Choroid plexus epithelial cell (primary cell): ENCODE measurements at places on chromosomes 2 and 18.
A peak's percentile ranks its signal among the peaks of the same experiment; 100 is the strongest.

GRCh38 chr18:35949090-35949489 lies 23.4 kb upstream of the RMP24 start:
- no peak for DNase-seq

DNA sequence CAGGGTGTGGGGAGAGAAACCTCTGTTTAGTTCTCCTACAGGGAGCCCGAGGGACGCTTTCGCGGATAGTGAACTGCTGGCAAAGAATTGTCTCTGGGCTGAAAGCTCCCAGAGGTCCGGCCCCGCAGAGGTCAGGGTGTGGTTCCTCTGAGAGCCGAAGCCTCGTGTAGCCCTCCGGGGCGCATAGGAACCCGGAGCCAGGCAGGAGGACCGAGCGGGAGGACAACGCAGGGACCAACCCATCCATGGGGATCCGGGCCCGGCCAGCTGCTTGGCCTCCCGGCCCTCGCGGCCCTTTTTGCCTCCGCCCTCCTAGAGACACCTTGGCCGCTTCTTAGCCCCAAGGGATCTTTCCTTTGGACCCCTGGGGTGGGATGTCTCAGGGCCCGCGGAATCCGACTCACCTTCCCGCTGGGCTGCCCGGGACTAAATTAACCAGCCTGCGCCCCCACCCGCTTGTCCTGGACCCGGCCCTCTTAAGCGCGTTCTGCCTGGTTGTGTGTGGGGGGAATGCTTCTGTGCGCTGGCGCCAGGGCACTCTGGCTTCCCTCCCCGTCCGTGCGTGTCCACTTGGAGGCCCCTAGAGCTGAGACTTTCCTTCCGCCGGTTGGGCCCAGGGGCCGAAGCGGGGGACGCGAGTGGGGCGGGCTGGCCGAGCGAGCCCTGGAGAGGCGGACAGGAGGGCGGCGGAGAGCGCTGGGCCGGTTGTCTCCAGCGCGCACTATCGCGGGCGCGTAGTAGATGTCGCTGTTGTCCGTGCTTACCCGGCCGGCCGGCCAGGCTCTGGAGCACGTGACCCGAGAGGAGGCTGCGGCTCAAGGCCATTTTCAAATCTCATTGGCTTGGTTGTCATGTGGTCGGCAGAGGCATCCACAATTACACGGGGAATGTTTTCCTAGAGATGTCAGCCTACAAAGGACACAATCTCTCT lies at the start of gene HOXD10:
TSS of gene HOXD10 (plus strand) at position 896 of the 931 bp plus-strand sequence. CDS start 56 bp downstream, outside the sequence.
- no peak for DNase-seq

DNA sequence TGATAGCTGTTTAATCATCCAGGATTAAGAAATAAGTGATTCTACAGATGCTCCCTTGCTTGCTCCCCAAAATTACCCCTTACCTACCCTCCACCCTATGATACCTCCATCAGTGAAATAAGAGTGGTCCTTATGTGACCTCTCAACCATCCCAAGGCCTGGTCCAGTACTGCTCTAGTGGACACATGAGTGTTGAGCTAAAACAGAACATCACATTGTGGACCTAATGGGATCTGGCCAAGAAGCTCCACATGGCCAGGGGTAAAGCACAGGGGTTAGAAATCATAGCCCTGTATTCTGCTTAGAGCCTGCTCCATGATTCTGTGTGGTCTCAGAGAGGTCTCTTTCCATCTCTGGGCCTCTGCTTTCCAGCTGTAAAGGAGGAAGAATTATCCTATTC lies 355.6 kb downstream of the TNS1 start:
- DNase-seq, result no peak

GRCh38 chr18:62325806-62326645 lies 916 bp downstream of the TNFRSF11A start:
- peak; percentile 20 for DNase-seq

- peak; percentile 39 for DNase-seq
Observed at GRCh38 chr2:145961846-145962245, 1441.9 kb upstream of the ZEB2 start.

GRCh38 chr2:138956116-138956515 lies 175.9 kb upstream of the NXPH2 start:
- DNase-seq, result no peak

DNA sequence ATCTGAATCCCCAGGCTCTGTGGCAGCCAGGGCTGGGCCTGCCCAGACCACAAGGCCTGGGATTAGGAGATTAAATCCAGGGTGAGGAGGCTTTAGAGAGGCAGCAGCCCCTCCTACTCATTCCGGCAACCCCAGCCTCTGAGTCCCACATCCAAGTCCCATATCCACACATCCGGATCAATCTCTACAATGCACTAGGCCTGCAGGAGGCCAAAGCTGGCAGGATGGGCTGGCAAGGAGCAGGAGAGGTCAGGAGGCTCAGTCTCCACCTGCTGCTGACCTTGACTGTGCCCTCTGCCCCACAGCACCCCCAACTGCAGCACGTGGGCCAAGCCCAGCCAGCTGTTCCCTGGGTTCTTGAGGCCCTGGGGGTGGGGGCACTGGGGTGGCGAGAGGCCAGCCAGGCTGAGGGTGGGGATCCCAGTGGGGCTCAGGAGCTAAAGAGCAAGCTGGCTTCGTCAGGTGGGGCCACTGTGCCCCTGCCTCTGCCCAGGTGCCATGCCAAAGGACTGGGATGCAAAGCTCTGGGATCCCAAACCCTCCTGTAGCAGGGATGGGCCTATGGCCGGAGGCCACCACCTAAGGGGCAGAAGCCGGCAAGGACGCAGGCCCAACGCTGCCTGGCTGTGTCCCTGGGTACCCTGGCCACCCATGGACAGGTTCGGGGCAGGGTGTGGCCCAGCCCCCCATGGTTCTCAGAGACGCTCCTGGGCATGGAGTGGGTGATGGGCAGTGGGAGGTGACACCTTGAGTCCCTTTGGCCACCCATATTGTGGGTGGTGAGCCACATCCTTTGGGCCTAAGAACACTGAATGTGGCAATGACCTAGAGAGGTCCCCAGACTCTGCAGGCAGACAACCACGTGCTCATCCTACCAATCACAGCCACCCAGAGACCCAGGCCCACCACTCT lies 3.2 kb downstream of the KIF1A start:
- DNase-seq, result no peak

- DNase-seq, result peak; percentile 26
Observed at GRCh38 chr2:232008907-232009638, 47.6 kb downstream of the DIS3L2 start.

- DNase-seq, result peak; percentile 14
Observed at GRCh38 chr2:199806179-199806578, 44.8 kb downstream of the FTCDNL1 start.

DNA sequence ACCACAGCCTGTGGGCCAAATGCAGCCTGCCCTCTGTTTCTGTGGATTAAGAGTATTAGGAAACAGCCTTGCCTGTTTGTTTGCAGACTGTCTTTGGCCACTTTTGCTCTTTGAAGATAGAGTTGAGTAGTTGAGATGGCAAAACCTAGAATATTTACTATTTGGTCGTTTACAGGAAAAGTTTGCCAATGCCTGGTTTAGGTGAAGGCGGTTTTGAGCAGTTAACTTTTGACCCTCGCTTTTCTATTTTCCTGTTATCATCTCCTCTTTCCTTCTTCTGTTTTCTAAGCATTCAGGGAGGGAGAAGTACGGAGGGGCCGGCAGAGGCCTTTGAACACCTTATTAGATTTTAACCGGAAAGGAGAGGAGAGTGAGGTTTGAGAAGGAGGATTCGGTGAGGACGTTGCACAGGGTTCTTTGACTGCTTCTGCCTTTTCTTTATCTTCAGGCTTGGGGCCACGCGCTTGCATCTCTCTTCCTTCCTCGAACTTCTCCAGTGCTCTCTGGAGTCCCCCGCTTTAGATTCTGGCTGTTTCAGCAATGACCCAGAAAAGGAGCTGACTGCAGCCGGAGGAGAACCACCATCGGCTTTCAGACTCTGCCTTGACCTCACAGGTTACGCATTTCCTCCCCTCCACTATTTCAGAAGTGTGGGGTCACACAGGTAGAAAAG lies 39.2 kb downstream of the IL1R2 start:
- no peak for DNase-seq

DNA sequence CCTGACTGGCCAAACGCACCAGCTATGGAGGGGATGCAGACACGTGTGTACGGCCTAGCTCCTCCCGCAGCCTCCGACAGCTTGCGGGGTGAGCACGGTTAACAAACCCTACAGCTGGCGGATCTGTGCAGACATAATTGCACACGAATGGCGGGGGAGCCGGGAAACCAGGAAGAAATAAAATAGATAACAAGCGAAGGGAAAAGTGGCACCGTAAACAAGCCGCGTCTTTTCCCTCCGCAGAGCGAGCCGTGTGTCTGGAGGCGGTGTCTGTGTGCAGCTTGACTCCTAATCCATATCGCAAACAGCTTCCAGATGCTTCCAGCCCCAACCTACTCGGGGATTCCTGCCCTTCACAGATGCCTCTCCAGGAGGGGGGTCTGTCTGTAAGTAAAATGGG lies 853.1 kb upstream of the SALL3 start:
- no peak for DNase-seq

- DNase-seq, result no peak
Observed at GRCh38 chr2:232884001-232884421, 13.9 kb downstream of the SNORC start.

GRCh38 chr2:28425464-28425835 lies 32.8 kb downstream of the FOSL2 start:
- DNase-seq, result no peak

GRCh38 chr18:13500869-13501542 lies 225.4 kb downstream of the FAM210A start:
- peak; percentile 62 for DNase-seq

DNA sequence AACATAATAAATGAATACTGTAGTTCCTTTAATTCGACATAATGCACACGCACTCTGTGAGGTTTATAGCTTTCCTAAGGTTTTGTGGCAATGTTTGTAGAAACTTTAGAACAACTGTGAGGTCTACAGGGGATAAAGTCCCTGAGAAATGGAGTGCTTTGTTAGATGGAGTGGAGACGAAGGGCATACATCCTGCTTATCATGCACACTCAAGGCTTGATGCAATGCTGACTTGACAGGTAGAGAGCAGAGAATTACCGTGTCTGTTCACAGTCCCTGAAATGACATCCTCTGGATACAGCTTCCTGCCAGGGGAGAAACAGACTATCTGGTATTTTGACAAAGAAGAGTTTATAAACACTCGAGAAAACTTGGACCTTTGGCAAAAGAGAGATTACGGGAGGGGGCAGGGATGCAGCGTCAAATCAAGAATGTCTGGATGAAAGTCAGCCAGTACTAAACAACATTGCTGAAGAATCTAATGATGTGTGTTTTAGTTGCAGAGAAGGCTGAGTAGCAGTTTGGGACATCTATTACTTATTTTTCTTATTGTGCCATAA lies 766.9 kb upstream of the ZEB2 start:
- no peak for DNase-seq

DNA sequence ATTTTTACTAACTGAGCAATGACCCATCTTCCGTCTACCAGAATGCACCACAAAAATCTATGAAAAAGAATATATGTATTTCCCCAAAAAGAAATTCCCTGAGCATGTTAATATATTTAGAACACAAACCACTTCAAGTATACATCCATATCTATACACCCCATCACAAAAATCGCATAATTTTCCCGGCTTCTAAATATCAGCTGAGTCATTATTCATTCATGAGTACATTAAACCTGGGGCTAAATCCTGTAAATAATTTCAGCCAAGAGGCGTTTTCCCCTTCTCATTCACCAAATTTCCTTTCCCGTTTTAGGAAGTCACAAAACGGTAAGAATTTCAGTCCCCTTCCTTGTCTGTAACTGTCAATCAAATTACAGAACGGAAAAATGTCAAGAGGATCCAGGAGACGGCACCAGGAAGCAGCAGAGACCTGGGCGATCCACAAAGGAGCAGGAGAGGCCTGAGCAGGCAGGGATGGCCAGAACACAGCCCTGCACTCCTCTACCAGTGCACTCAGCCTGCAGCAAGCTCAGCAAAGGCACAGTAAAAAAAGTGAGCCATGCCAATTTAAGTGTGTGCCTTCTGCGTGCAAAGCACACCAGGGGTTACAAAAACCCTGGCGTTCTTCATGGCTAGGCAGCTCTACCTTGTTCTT lies 300.7 kb downstream of the TCF4 start:
- no peak for DNase-seq

DNA sequence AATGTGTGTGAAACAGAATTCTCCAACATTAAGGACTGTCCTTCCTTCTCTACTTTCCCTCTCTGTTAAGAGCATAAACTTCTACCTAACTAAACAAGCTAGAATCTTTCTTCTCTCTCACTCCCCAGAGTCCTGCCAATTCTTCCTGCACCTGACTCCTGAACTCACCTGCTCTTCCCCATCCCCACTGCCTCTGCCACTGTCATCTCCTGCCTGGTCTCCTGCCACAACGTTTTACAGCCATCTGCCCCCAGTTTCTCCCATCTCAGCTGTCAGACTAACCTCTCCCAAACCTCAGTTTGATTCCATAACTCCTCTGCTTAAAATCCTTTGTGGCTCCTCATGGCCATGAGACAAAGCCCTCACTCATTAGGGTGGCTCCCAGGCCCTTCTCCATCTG lies 288.3 kb upstream of the FBXO11 start:
- DNase-seq, result no peak

DNA sequence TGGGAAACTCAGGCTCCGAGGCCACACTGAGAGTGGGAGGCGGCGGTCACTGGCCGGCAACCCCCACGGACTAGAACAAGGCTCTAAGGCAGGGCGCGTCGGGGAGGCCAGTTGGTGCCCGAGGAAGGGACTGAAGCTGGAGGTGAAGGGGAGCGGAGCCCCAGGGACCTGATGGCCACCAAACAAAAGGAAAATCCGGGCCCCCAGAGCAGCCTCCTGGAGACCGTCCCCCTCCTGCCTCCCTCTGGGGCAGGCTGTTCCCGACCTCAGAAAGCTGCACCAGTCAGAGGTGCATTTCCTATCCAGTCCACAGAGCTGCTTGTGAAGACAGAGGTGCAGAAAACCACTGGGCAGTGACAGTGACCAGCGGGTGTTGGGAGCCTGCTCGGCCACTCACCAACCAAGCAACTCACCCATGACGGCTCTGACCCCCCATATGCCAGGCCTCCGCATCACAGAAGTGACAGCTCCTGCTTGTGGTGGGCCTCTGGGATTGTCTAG lies 172.7 kb downstream of the TWIST2 start:
- no peak for DNase-seq

GRCh38 chr18:43606795-43607194 lies 329.5 kb upstream of the SYT4 start:
- no peak for DNase-seq

- DNase-seq, result no peak
Observed at GRCh38 chr18:62999921-63000320, 284.6 kb downstream of the PHLPP1 start.

DNA sequence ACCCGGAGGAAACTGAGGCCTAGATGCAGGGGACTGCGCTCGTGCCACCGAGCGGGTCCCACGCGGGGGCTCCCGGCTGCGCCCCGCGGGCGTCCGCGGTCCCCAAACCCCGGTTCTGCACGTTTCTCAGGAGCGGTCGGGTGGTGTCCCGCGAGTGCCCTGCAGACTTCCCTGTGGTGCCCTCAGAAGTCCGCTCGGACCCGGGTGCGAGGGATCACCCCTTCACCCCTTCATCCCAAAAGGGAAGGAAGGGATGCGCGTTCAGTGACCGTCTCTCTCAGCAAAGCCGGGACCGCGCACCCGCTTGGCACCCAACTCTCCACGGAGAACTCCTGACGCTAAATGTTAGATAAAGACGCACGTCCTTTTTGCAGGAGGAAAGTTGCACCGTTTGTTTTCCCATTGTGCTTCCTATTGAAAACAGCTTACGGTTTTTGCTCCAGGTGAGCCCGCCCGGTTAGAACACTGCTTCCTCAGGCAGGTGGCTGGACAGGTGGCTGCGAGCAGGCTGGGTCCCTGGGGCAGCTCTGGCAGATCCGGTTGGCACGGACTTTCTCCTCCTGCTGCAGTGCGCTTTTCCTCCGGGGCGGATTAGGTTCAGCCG lies 779 bp downstream of the DGKD start:
- DNase-seq, result peak; percentile 22
